Nasal cavity respiratory epithelium epithelial cell of viscerocranial mucosa (primary cell): ENCODE measurements at places on chromosomes 11 and 22. TPM values are rescaled to one million over a fixed set of nuclear protein-coding genes. Genes with fewer than 3 reads are reported as not detected.

BTG4 gene
- total RNA-seq = 0.34 and 0.43 TPM in 2 replicates

RFPL2 gene
- not detected in 2 replicates for total RNA-seq

MMP1 gene
- total RNA-seq = 3.2 and 150 TPM in 2 replicates

CD82 gene
- total RNA-seq = 42.0 and 212 TPM in 2 replicates

FGF3 gene
- total RNA-seq = not detected in 2 replicates

CHRM4 gene
- under 0.01 TPM in 1 of 2 replicates, not detected in the other for total RNA-seq

SLC25A18 gene
- total RNA-seq = under 0.01 TPM in 1 of 2 replicates, not detected in the other

LDLRAD3 gene
- total RNA-seq = 3.8 and 11.5 TPM in 2 replicates

KIAA1671 gene
- 20.2 and 52.9 TPM in 2 replicates for total RNA-seq

FBLN1 gene
- total RNA-seq = 11.6 and 154 TPM in 2 replicates

OR51E2 gene
- total RNA-seq = not detected in 2 replicates

PKDREJ gene
- total RNA-seq = under 0.01 TPM in 1 of 2 replicates, not detected in the other

BUD13 gene
- 10.9 and 14.7 TPM in 2 replicates for total RNA-seq

CD3D gene
- not detected in 2 replicates for total RNA-seq

CASP5 gene
- total RNA-seq = 0.50 and 1.0 TPM in 2 replicates

EMID1 gene
- total RNA-seq = under 0.01 and 0.21 TPM in 2 replicates

RFPL3 gene
- total RNA-seq = not detected in 2 replicates

HBB gene
- total RNA-seq = not detected in 2 replicates

TRIM49B gene
- total RNA-seq = not detected in 2 replicates

MOGAT2 gene
- total RNA-seq = 0.07 TPM in 1 of 2 replicates, not detected in the other

KREMEN1 gene
- total RNA-seq = 8.2 and 20.1 TPM in 2 replicates

OR2AT4 gene
- not detected in 2 replicates for total RNA-seq

FOLR2 gene
- total RNA-seq = not detected in 2 replicates

TBX10 gene
- not detected in 2 replicates for total RNA-seq

NLRP6 gene
- not detected in 2 replicates for total RNA-seq

FAM118A gene
- 12.3 and 22.0 TPM in 2 replicates for total RNA-seq

OR4A16 gene
- not detected in 2 replicates for total RNA-seq

VPREB1 gene
- total RNA-seq = not detected in 2 replicates

C11orf86 gene
- not detected in 2 replicates for total RNA-seq

CRYBA4 gene
- not detected in 2 replicates for total RNA-seq

BATF2 gene
- total RNA-seq = 0.34 and 0.57 TPM in 2 replicates

GGT1 gene
- 7.3 and 7.9 TPM in 2 replicates for total RNA-seq
